Retinal pigment epithelial cell (primary cell): ENCODE measurements at places on chromosomes 1 and 21.

GRCh38 chr1:62307895-62308492 is 11.2 kb downstream of the KANK4 start:
- no peak for DNase-seq

DNA sequence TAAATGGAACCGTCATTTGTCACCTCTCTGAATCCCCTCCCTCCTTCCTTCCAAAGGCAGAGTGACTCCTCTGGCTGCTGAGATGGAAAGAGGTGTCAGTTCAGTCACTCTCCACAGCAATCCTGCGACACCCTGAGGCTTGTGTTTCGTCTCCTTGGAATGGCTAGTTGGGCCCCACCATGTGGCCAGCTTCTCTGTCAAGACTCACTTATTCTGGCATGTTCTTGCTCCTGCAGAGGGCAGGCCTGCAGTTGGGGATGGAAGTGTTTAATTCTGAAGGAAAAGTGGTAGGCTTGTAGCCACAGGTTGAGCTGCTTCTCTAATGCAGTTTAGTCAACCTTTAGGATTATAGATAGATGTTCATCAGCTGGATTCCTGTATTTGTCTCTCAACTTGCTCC is 149.6 kb downstream of the LMO4 start:
- DNase-seq = no peak

GRCh38 chr1:57017717-57018116 is 51.9 kb upstream of the C8B start:
- DNase-seq = no peak

- DNase-seq = no peak
Observed at GRCh38 chr21:38788275-38788905, 17.3 kb upstream of the ETS2 start.

DNA sequence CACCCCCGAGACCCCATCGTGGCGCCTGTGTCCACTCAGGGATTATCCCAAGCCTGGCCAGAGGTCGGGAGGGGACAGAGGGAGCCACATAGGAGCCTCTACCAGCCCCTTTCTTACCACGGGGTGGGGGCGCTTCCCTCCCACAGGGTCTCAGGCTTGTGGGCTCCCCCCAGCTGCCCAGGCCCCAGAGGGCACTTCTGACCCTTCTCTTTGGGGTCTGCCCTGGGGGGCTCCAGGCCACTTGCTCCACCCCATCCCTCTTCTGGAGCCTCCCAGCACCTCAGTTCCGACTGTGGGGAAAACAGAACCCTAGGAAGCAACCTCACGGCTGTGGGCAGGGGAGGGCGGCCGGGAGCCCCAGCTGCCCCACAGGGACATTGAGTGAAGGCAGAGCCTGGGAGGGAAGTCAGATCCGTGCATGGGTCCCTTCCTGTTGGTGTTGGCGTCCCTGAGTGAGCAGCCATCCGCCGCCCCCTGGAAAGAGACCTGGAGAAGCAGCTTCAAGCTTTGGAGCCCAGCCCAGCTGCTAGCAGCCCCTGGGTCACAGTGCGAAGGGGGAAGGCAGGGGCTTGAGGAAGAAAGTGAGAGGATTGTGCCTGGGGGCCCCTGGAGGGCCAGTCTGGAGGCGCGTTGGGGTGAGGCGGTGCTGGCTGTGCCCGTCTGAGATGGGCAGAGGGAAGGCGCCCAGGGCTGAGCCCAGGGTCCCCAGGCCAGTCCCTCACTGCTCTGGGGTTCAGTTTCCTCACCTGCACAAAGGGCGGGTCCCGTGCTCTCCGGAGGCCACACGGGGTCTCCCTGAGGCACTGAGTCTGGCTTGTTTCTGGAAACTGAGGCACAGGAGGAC is 22.1 kb downstream of the RRP1 start:
- no peak for DNase-seq

DNA sequence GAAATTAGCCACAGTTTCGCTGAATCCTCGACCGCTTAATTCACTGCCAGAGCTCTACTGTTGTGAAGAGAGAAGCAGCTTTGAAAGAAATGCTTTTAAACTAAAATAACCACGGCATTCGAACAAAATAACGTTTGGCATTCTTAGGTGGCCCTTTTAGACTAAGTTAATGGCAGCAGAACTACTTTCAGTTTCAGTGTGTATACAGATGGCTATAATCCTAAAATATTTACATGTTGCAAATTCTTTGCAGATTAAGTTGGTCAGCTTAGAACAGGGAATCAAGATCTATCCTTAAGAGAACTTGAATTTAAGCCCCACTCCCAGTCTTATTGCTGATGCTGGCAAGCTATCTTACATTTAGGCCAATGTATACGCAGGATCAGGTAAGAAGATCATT is 62.7 kb downstream of the ADSS2 start:
- DNase-seq = peak; percentile 48

DNA sequence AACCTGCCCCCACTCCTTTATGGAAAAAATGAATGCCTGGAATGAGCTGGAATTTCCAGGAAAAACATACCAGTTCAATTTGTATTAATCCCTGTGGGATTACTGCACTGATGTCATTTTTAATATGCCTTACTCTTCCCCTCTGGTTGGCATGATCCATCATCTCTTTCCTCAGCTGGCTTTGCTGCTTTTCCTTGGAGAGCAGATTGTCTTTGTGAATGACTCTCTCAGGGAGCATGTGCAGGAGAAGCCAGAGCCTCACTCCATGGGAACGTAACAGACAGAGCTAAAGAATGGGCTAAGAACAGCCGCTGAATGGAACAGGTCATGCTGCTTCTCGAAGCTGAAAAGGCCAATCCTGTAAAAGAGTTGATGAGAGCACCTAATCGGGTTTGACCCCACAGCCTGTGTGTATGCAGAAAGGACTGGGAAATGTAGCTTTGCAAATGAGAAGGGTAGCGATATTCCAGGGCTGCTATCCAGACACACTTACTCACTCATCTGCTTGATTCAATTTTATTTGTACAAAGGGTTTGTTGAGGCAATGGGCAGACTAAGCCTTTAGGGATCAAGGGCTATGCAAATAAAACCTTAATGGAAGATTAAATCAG is 20.7 kb downstream of the PHC2 start:
- DNase-seq = peak; percentile 70

- DNase-seq = peak; percentile 99
Observed at GRCh38 chr1:53145942-53146708, 3.7 kb upstream of the SLC1A7 start.

GRCh38 chr1:10681296-10682107 is 114.9 kb downstream of the CASZ1 start:
- DNase-seq = no peak

DNA sequence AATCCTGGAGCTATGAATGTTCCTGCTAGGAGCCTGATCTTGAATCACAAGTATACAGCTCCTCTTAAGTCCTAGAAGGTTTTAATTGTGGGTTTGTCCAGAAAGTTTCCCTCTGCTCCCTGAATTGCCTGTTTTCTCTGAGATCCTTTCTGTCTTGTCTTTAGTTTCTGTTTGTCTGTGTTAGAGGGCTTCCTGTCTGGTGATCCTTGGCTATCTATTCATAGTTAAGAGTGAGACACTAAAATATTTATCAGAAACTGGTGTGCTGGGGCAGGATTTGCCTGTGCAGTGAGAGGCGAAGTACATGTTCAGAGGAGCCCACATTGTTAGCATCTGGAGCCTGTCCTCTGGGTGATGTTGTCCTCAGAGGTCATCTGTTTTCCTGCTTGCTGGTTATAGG is 45.4 kb downstream of the ETS2 start:
- DNase-seq = no peak

GRCh38 chr1:187091666-187092065 is 262.9 kb downstream of the PLA2G4A start:
- no peak for DNase-seq

DNA sequence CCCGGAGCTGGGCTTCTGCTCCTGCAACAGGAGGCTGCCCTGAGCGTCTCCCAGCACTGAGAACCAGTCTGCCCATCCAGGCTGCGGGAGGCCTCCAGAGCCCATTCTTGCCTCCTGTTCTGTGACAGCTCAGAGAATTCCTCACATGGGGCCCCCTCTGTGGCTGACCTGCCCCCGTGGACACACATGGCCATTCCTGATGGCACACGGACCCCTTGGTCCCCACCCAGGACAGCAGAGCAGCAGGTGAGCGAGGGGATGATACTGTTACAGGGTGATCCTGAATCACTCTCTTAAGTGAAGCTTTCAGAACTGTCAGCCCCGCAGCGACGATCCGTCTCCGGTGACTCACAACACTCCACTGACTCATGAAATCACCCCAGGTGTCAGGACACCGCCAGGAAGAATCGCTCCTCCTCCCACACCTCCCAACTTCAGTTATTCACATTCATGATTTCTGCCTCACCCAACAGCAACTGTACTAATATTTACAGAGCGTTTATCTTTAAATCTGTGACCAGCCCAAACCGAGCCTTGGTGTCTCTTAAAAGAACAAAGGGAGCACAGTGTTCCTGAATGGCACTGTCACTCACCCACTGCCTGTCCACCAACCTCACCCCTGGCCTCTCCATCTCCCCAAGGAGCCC is 22.5 kb downstream of the CHD5 start:
- no peak for DNase-seq

GRCh38 chr1:167099851-167100250 is 6.0 kb downstream of the STYXL2 start:
- DNase-seq = no peak

DNA sequence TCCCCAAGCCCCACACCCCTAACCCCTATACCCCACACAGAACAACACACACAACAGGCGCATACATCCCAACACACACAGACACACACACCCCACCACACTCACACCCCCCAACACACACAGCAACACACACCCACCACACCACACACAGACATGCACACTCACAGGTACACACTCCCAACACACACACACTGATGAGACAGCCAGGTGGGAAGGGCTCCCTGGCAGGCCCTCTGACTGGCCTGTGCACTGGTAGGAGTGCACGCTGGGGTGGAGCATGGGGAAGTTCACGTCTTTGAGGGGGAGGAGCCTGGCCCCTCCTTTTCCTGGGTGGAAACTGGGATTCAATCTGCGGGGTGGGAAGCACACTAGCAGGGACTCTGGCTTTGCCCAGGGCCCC is 116.7 kb downstream of the RHOU start:
- DNase-seq = no peak

GRCh38 chr1:110258734-110259133 is 48.6 kb downstream of the KCNC4 start:
- DNase-seq = no peak

- DNase-seq = no peak
Observed at GRCh38 chr21:32140604-32141317, 138.1 kb downstream of the MIS18A start.

- no peak for DNase-seq
Observed at GRCh38 chr1:164659621-164660411, 100.8 kb downstream of the PBX1 start.

GRCh38 chr1:92752719-92753118 is 32.2 kb downstream of the EVI5 start:
- DNase-seq = no peak

GRCh38 chr1:185987611-185988321 is 253.6 kb downstream of the HMCN1 start:
- no peak for DNase-seq

DNA sequence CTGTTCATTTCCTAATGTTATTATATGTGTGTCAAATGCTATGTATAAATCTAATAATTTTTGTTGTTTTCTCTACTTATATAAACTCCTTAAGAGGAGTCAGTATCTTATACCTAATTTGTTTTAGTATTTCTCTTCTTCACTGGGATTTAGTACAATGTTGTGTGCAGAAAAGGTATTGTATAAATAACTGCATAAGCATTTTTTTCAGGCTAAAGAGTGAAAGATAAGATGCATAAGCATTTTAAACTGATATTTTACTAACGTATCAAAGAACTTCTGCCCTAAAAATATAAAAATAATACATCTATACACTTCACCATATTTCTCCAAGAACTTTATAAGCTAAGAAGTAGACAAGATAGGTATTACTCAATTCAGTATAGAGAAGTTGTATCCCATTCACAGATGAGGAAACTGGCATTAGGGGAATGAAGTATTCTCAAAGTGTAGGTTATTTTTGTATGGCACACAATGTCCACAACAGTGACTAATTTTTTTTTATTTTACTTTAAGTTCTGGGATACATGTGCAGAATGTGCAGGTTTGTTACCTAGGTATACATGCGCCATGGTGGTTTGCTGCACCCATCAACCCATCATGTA is 59.3 kb downstream of the NUP210L start:
- DNase-seq = no peak

- peak; percentile 46 for DNase-seq
Observed at GRCh38 chr1:119675349-119676345, 27.6 kb upstream of the ZNF697 start.

DNA sequence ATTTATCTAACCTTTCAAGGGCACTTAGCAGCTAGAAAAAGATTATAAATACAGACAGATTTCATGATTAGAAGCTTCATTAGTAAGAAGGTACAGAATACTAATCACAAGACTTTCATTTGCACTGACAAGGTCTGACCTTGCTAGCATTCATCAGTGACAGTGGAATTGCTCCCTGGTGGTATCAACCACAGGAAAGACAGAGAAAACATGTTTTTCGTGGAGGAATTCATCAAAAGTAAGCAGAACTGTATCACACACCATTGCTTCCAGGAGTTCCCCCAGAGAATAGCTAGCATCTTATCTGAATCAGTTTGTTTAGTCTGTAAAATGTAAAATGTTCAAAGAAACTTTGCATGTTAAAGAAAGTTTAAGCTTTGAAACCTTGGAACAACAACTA is 20.6 kb upstream of the CRB1 start:
- no peak for DNase-seq

- DNase-seq = no peak
Observed at GRCh38 chr1:156122519-156123355, 8.2 kb downstream of the LMNA start.

DNA sequence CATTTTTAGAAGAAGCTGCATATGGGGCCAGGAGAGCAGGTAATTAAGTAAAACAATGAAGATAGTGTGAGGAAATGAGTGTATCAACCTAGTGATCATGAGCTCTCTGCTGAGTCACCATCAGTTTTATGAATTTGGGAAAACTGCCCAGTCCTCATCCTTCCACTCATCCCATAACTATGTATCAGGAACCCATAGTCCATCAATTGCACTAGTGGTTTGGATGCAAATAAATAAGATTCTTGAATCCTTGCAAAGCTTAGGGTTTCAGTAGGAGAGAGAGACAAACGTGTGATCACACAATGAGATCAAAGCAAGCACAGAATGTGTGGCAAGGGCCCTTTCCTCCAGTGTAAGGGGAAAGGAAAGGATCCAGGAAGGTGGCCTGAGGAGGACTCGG is 145.6 kb downstream of the ZZZ3 start:
- peak; percentile 60 for DNase-seq

GRCh38 chr1:227753999-227754711 is 18.9 kb downstream of the SNAP47 start:
- DNase-seq = no peak

GRCh38 chr1:154629061-154629674 is 21.2 kb upstream of the ADAR start:
- DNase-seq = no peak

GRCh38 chr21:46604329-46604974 is 430 bp downstream of the S100B start:
- no peak for DNase-seq

DNA sequence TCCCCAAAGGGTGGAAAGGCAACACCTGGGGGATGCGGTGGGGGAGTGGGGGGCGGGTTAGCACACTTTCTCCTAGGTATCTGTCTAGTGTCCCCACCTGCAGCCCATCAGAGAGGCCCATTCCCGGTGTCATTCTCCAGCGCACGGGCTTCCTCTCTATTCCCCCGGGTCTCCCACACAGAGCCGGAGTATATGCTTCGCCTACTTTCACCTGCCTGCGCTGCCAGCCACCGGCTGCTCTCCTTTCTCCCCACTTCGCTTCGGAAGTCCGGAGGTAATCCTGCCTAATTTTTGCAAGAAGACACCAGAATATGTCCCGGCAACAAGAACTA is 852 bp downstream of the RGS7 start:
- DNase-seq = no peak

GRCh38 chr1:109240158-109241152 is 8.9 kb upstream of the CELSR2 start:
- DNase-seq = no peak
